Body of pancreas (tissue), 4 donors: ENCODE measurements at places on chromosomes 12 and 14. TPM values are rescaled to one million over a fixed set of nuclear protein-coding genes. Genes with fewer than 3 reads are reported as not detected.

DNA sequence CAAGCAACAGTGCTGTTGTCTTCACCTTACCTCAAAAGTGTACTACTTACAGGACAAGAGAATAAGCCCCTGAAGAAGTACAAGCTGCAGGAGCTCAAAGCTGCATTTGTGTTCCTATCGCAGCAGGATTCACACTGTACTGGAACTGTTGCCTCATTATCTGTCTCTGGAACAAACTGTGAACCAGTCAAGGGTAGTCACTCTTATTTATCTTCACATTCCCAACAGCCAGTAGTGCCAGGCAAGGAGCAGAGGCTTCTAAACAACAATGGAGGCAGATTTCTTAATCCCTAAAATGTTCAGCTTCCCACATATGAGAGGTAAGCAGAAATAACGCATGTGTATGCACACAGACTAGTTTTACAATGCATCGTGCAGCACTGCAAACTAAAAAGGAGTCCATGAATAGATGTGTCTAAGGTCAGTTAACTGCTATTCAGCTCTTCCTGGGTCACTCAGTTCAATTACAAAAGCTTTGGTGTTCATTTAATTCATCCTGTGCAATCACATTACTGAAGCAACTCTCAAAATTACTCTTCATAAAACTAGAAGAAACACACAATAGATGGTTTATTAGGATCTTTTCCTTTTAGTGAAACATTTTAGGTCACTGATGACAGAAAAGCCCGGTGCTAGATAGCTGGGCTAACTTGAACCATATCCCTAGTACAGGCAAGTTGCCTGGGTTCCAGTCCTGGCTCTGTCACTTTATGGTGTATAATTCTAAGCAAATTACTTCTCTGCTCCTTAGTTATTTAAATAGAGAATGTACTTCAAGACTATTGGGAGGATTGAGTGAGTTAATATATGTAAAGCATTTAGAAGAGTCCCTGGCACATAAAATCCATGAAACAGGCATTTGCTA, 2.7 kb downstream of the APPL2 start:
- no peak for DNase-seq
- H3K4me1 ChIP-seq = peaks cover 33% of the 10 kb centered on the region
- no peak overlapping the region for H3K27ac ChIP-seq
- no peak overlapping the region for H3K4me3 ChIP-seq

DNA sequence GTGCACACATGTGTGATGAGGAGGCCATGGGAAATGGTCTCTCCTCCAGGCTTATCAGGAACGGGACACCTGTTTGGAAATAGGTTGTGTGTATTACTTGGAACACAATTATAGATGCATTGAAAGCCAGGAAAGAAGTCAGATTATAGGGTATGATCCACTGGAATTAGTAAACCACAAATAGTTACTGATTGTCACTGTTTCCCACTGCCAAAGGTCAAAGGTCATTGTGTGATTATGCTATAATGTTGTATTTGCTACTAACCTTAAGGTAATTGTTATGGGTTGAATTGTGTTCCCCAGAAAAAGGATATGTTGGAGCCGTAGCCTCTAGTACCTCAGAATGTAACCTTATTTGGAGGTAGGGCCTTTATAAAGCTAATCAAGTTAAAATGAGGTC, 129.9 kb upstream of the FBXO33 start:
- no peaks in the 10 kb centered on the region for H3K4me1 ChIP-seq
- no peak for DNase-seq
- no peak overlapping the region for H3K27ac ChIP-seq
- H3K27me3 ChIP-seq = no peaks in the 10 kb centered on the region

- no peaks in the 10 kb centered on the region for H3K4me1 ChIP-seq
- no peak overlapping the region for H3K4me3 ChIP-seq
- DNase-seq = no peak
These were observed 298.1 kb downstream of the MED13L start for GRCh38 chr12:115979351-115979750.

The PELI2 gene
- 31.6 TPM for total RNA-seq

- no peak for DNase-seq
- H3K36me3 ChIP-seq = no peaks in the 10 kb centered on the region
- no peak overlapping the region for H3K4me3 ChIP-seq
- no peaks in the 10 kb centered on the region for H3K27me3 ChIP-seq
These were observed 151.7 kb upstream of the AMIGO2 start for GRCh38 chr12:47231456-47231855.

The C12orf60 gene
- total RNA-seq = 1.8 TPM

GRCh38 chr12:24721191-24721590, 227.7 kb downstream of the BCAT1 start:
- no peaks in the 10 kb centered on the region for H3K36me3 ChIP-seq
- no peaks in the 10 kb centered on the region for H3K4me1 ChIP-seq

The ZNF384 gene
- 20.0 TPM for total RNA-seq

The SIX6 gene
- not detected for total RNA-seq

The ADAMTS20 gene
- not detected for total RNA-seq

DNA sequence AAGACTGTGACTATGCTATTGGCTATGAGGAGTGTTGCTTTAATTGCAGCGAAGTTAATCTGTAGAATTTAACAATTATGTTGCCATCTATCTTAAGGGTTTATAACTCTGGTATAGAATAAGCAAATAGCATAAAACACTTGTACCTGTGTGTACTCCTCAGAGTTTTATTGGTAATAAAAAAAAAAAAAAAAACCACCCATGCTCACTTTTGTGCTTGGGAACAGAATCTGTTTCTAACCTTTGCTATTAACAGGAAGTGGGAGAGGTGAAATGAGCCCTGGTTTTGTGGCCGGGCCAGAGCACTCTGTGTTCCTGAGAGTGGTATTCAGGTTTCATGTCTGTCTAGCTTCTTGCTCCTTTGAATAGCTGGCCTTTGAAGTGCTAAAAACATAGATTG, 53.1 kb downstream of the PDE3A start:
- no peaks in the 10 kb centered on the region for H3K4me1 ChIP-seq
- DNase-seq = no peak

- no peaks in the 10 kb centered on the region for H3K27me3 ChIP-seq
- no peak for DNase-seq
These were observed 102.1 kb downstream of the MYRFL start for GRCh38 chr12:69927164-69927563.

DNA sequence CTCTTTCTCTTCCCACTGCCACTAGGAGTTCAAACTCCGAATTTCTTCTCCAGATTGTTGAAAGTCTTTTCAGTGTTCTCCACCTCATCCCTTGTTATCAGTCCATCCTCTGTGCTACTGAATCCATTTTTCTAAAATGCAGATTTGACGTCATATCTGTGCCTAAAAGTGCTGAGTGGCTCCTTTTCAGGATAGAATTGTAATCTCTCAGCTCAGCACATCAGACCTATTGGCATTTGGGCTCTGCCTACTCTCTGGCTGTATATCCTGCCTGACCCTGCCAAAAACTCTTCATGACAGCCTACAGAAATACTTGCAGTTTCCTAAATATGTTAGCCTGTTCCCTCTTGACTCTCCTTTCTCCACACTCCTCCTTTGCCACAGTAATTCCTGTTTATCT, 1.1 kb upstream of the RABGGTA start:
- no peaks in the 10 kb centered on the region for H3K36me3 ChIP-seq
- no peak for DNase-seq
- no peak overlapping the region for H3K4me3 ChIP-seq
- H3K4me1 ChIP-seq = peaks cover 45% of the 10 kb centered on the region
- no peak overlapping the region for H3K27ac ChIP-seq
- no peaks in the 10 kb centered on the region for H3K27me3 ChIP-seq

DNA sequence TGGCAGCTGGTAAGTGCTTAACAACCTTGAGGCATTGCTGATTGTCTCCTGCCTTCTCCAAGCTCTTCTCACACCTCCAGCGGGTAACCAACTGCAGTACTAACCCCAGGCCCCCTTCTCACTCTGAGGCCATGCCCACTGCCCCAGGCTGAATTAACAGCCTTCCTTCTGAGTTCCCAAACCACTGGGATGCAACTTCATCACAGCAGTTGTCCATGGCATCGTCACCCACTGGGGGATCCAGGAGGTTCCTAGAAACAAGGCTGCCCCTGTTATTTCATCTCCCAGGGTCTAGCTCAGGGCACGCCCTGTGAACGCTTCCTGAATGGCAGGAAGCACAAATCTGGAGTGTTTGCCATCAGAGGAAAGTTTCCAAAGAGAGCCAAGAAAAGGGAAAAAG, 58.0 kb downstream of the SYNE3 start:
- no peak for DNase-seq
- H3K4me3 ChIP-seq = no peak overlapping the region
- no peak overlapping the region for H3K27ac ChIP-seq
- H3K4me1 ChIP-seq = peaks cover 13% of the 10 kb centered on the region
- no peaks in the 10 kb centered on the region for H3K27me3 ChIP-seq

- H3K4me1 ChIP-seq = no peaks in the 10 kb centered on the region
- no peak overlapping the region for H3K4me3 ChIP-seq
- H3K27ac ChIP-seq = no peak overlapping the region
These were observed 17.4 kb downstream of the FOXN4 start for GRCh38 chr12:109291521-109292341.

DNA sequence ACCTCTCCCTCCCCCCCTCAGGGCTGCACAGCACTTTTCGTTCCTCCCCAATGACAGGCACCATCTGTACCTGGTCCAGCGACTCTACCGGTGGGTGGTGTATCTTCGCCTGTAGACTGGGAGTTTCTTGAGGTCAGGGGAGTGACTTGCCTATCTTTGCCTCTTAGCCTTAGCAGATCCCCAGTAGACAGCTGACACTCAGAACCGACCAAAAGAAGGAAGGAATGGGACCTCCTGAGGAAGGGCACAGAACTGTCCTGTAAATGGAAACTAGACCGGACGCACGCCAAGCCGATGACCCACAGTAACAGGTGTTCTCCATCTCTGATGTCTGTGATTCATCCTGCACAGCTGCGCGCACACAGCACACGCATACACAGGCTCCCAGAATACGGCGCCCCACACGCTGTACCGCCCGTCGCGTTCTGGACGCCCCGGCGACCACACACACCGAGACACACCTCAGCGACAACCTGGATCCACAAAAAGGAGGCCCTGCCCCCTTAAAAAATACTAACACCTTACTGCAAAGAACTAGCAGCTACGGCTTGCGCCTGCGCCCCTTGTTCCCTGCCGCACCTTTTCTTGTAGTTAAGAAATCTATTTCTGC, 673 bp upstream of the TTC9 start:
- H3K4me1 ChIP-seq = peaks cover 24% of the 10 kb centered on the region
- peak overlapping the region; percentile 16 for H3K4me3 ChIP-seq
- peak; percentile 35 for DNase-seq
- no peaks in the 10 kb centered on the region for H3K27me3 ChIP-seq

- no peak overlapping the region for H3K27ac ChIP-seq
- H3K4me1 ChIP-seq = peaks cover 11% of the 10 kb centered on the region
- no peaks in the 10 kb centered on the region for H3K27me3 ChIP-seq
- no peaks in the 10 kb centered on the region for H3K36me3 ChIP-seq
- H3K4me3 ChIP-seq = no peak overlapping the region
- DNase-seq = no peak
These were observed 4.3 kb downstream of the SPTLC2 start for GRCh38 chr14:77612011-77612620.

DNA sequence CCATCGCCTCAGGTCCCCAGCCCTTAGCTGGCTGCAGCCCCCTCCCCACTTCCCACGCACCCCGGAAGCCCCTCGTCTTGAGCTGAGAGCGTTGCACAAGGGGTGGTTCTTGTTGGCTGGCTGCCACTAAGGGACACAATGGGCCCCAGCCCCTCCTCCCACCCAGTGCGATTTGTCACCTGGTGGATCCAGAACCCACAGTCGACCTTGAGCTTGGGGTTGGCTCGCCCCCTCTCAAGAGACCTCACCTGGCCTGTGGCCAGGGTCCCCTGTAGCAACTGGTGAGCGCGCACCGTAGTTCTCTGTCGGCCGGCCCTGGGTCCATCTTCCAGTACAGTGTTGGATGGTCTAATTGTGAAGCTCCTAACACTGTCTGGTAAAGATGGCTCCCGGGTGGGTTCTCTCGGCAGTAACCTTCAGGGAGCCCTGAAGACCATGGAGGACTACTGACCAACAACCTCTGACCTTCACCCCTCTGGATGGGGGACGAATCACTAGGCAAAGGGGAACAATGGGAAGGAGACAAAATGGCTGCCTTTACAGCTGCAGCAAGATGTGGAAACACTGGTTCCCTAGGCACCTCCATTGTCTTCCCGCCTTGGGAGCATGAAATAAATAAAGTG, 6.6 kb downstream of the PHB2 start:
- H3K4me1 ChIP-seq = peaks cover 74% of the 10 kb centered on the region
- DNase-seq = peak; percentile 60
- H3K4me3 ChIP-seq = peak overlapping the region; percentile 50
- no peaks in the 10 kb centered on the region for H3K36me3 ChIP-seq

GRCh38 chr12:45732936-45733335, 3.4 kb downstream of the ARID2 start:
- H3K36me3 ChIP-seq = no peaks in the 10 kb centered on the region
- DNase-seq = no peak
- H3K27ac ChIP-seq = peak overlapping the region; percentile 41
- H3K4me1 ChIP-seq = peaks cover 30% of the 10 kb centered on the region

DNA sequence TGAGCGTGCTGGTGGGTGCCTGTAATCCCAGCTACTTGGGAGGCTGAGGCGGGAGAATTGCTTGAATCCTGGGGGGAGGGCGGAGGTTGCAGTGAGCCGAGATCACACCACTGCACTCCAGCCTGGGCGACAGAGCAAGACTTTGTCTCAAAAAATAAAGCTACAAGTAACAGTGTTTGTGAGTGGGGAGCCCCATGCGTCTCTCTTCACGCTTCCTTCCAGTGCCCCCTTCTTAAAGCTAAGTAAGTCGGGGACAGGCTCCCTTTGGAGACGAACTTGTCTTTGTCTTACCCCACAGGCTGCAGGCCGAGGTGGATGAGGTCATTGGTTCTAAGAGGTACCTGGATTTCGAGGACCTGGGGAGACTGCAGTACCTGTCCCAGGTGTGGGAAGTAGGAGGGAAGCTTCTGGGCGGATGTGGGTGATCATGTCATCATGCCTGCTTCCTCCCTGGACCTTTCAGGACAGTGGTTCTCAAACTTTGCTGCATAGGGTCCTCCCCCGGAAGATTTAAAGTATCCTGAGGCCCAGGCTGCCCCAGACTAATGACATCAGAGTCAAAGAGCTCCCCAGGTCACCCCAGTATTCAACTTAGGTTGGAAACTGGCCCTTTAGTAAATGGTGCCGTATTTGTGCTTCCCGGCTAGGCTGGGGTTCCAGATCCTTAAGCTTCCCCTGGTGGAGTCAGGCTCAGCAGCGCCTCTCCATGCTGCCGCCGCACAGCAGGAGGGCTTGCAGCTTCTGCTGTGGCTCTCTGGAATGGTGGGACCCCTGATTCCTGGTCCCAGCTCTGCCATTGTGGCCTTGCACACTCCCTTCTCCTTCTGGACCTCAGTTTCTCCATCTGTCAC, 37.1 kb downstream of the CYP46A1 start:
- no peak overlapping the region for H3K27ac ChIP-seq
- no peaks in the 10 kb centered on the region for H3K36me3 ChIP-seq
- no peaks in the 10 kb centered on the region for H3K4me1 ChIP-seq
- DNase-seq = no peak

The CDH24 gene
- total RNA-seq = 9.9 TPM

- no peaks in the 10 kb centered on the region for H3K27me3 ChIP-seq
- no peaks in the 10 kb centered on the region for H3K36me3 ChIP-seq
- H3K4me3 ChIP-seq = no peak overlapping the region
- no peak for DNase-seq
- no peak overlapping the region for H3K27ac ChIP-seq
These were observed 19.1 kb downstream of the ZFYVE1 start for GRCh38 chr14:73007835-73008234.

The NINJ2 gene
- 0.78 TPM for total RNA-seq
